Uterus (tissue), 4 donors: ENCODE measurements at places on chromosomes 2 and 18. TPM values are rescaled to one million over a fixed set of nuclear protein-coding genes. Genes with fewer than 3 reads are reported as not detected.

The ABCB11 gene
- not detected for total RNA-seq

- DNase-seq = no peak
- no peak overlapping the region for H3K27ac ChIP-seq
- H3K4me1 ChIP-seq = no peaks in the 10 kb centered on the region
- no peaks in the 10 kb centered on the region for H3K27me3 ChIP-seq
Measured at GRCh38 chr2:230155359-230155758, 64.4 kb downstream of the SP110 start.

- no peaks in the 10 kb centered on the region for H3K36me3 ChIP-seq
- no peaks in the 10 kb centered on the region for H3K4me1 ChIP-seq
- peak; percentile 39 for DNase-seq
- no peaks in the 10 kb centered on the region for H3K27me3 ChIP-seq
- H3K27ac ChIP-seq = no peak overlapping the region
Measured at GRCh38 chr18:77478646-77479442, 229.2 kb downstream of the GALR1 start.

The ITGA6 gene
- 146 TPM for total RNA-seq

DNA sequence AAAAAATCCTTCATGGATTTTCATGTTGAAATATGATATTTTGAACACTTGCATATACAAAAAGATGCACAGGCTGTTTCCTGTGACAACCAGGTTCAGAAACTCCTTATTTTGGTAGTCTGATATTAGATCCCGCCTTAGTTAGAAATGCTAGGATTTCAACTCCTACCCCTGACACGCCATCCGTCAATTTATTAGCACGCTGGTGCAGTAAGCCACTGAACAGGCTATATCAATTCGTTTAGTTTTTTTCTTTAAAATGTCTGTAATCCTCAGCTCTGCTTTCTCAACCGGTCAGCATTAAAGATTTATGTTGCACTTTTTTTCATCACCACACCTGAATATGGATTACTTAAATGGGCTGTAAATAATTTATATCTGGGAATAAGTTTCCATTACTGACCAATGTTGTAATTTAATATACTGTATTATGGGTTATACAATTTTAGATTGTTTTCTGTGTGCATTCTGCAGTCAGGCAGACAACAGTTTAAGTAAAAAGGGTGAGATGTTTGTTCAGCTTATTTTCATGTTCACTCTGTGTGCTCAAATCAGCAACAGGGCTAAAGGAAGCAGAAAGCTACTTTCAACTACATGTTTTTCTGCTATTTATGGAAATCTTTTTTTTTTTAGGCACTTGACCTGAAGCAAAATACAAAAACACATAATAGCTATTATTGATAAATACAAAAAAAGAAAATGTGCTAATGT is 227.7 kb downstream of the ARHGAP15 start:
- no peak for DNase-seq
- no peaks in the 10 kb centered on the region for H3K4me1 ChIP-seq
- H3K36me3 ChIP-seq = no peaks in the 10 kb centered on the region
- H3K27me3 ChIP-seq = no peaks in the 10 kb centered on the region
- H3K27ac ChIP-seq = no peak overlapping the region
- H3K4me3 ChIP-seq = no peak overlapping the region

- no peak overlapping the region for H3K27ac ChIP-seq
- DNase-seq = no peak
- no peak overlapping the region for H3K4me3 ChIP-seq
- H3K36me3 ChIP-seq = no peaks in the 10 kb centered on the region
Measured at GRCh38 chr2:232341739-232342126, 36.8 kb upstream of the ALPP start.

- H3K27ac ChIP-seq = no peak overlapping the region
- H3K36me3 ChIP-seq = no peaks in the 10 kb centered on the region
- no peaks in the 10 kb centered on the region for H3K27me3 ChIP-seq
- no peak overlapping the region for H3K4me3 ChIP-seq
- no peaks in the 10 kb centered on the region for H3K4me1 ChIP-seq
Measured at GRCh38 chr2:160891353-160891740, 268.9 kb upstream of the TANK start.

The TRIM43 gene
- total RNA-seq = 0.48 TPM

The CAPN14 gene
- total RNA-seq = 0.29 TPM

DNA sequence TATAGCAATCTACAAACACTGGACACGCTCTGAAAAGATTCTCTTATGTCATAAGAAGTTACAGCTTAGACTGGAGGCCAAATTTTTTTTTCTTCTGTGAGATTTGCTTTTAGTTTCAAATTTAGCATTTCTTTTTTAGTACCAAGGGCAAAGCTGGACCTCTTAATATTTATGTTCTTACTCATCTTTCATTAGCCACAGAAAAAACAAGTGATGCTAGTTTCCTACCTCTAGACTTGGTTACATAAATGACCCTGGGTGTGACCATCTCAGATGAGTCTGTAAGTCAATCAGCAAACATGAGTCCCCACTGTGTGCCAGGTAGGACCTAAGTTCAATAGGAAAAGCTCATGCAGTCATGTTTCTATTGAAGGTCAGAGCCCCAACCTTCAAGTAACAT is 94.4 kb downstream of the MEP1B start:
- no peaks in the 10 kb centered on the region for H3K36me3 ChIP-seq
- H3K4me1 ChIP-seq = no peaks in the 10 kb centered on the region
- no peak for DNase-seq
- no peak overlapping the region for H3K4me3 ChIP-seq
- H3K27ac ChIP-seq = peak overlapping the region; percentile 39

DNA sequence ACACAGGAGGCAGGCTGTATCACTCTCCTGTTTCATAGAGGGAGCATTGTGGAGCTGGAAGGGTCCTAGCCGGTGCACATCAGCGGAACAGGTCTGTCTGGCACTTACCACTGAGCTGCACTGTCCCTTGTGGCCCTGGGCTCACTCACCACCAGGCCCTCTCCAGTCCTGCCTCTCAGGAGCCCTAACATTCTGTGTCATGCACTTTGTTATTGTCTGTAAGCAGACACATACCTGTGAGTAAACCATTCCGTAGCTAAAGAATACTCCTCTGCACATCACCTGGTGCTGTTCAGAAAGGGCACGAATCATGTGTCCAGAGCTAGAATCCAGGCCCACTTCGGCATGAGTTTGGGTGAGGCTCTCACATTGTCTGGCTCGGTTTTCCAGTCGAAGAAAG is 93.6 kb downstream of the CRIM1 start:
- peaks cover 11% of the 10 kb centered on the region for H3K4me1 ChIP-seq
- H3K4me3 ChIP-seq = no peak overlapping the region
- no peaks in the 10 kb centered on the region for H3K36me3 ChIP-seq
- DNase-seq = no peak

The GNLY gene
- 5.9 TPM for total RNA-seq

- no peaks in the 10 kb centered on the region for H3K27me3 ChIP-seq
- H3K36me3 ChIP-seq = no peaks in the 10 kb centered on the region
- H3K4me3 ChIP-seq = no peak overlapping the region
- H3K27ac ChIP-seq = no peak overlapping the region
Measured at GRCh38 chr2:239389414-239390329, 11.1 kb downstream of the HDAC4 start.

GRCh38 chr2:195105581-195105980 is 551.4 kb upstream of the SLC39A10 start:
- H3K4me3 ChIP-seq = no peak overlapping the region
- DNase-seq = no peak
- H3K4me1 ChIP-seq = no peaks in the 10 kb centered on the region
- no peaks in the 10 kb centered on the region for H3K36me3 ChIP-seq
- H3K27ac ChIP-seq = no peak overlapping the region

The ACYP2 gene
- 44.3 TPM for total RNA-seq

- H3K27ac ChIP-seq = no peak overlapping the region
- DNase-seq = no peak
- no peaks in the 10 kb centered on the region for H3K4me1 ChIP-seq
- no peaks in the 10 kb centered on the region for H3K27me3 ChIP-seq
- no peaks in the 10 kb centered on the region for H3K36me3 ChIP-seq
- no peak overlapping the region for H3K4me3 ChIP-seq
Measured at GRCh38 chr2:167406558-167406957, 518.3 kb downstream of the XIRP2 start.

DNA sequence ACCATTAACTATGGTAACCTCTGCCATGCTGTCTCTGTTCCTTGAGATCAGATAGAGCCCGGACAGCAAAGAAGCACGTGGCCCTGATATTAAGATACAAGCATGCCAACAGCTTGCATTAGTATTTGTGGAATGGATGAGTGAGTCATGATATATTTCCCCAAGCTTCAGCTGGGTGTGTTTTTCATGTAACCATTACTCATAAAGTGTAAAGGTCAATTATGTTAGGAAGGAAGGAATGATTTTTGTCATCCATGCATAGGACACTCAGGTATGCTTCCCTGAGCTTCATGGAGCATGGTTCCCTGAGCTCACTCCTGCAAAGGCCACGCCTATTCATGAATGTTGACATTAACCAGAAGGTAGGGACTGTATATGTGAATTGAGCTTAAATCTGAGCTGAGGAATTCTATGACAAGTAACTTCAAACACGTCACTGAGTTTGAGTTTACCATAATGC is 74.6 kb downstream of the ARL4C start:
- DNase-seq = no peak
- no peaks in the 10 kb centered on the region for H3K4me1 ChIP-seq
- no peak overlapping the region for H3K27ac ChIP-seq

- DNase-seq = no peak
- H3K36me3 ChIP-seq = no peaks in the 10 kb centered on the region
- H3K4me3 ChIP-seq = no peak overlapping the region
- H3K27ac ChIP-seq = no peak overlapping the region
- no peaks in the 10 kb centered on the region for H3K27me3 ChIP-seq
Measured at GRCh38 chr18:58851856-58852255, 12.8 kb upstream of the ZNF532 start.
